ENCODE measurements at places on chromosomes 4 and X.

GRCh38 chrX:29902004-29902403, 313.4 kb upstream of the MAGEB2 start:
- no peak for DNase-seq

DNA sequence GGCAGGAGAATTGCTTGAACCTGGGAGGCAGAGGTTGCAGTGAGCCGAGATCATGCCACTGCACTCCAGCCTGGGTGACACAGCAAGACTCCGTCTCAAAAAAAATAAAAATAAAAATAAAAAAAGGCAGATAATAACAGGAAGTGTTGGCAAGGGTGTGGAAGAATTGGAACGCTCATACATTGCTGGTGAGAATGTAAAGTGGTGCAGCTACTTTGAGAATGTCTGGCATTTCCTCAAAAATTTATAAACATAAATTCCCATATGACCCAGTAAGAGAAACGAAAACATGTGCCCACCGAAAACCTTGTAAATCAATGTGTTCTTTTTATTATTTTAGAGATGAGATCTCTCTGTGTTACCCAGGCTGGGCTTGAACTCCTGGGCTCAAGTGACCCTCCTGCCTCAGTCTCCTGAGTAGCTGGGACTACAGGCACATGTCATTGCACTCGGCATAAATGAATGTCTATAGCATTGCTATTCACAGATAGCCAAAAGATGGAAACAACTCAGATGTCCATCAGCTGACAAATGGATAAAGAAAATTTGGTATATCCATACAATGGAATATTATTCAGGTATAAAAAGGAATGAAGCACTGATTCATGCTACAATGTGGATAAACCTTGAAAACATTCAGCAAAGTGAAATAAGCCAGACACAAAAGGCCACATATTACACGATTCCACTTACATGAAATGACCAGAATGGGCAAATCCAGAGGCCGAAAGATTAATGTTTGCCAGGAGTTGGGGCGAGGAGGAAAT, 63.7 kb upstream of the PLAC1 start:
- no peak for DNase-seq

DNA sequence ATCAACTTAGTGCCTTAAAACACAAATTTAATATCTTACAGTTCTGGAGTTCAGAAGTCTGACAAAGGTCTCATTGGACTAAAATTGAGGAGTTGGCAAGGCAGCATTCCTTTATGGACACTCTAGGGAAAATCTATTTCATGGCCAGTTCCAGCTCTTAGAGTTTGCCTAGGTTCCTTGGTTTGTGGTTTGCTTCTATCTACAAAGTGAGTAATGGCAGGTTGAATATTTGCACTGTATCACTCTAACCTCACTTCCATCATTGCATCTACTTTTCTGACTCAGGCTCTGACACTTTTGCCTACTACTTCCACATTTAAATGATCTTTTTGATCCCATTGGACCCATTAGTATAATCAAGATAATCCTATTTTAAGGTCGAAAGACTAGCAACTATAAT, 64.7 kb upstream of the PCDH10 start:
- DNase-seq = no peak

DNA sequence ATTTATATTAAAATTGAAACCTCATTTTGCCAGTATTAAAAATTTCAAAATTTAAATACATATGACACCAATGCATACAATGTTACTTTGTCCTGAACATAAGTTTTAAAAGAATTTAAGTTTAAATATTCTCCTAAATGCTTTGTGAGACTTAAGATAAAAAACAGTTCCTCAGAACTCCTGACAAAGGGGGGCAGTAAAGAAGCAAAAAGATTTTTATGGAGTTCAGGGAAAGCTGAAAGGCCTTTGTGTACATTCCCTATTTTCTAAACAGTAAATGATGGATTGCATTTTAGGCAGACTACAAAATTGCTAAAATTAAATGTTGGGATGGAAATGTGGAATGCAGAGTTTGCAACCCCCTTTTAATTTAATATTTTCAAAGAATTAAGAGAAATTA, 81.7 kb downstream of the SNCA start:
- DNase-seq = peak; percentile 22

DNA sequence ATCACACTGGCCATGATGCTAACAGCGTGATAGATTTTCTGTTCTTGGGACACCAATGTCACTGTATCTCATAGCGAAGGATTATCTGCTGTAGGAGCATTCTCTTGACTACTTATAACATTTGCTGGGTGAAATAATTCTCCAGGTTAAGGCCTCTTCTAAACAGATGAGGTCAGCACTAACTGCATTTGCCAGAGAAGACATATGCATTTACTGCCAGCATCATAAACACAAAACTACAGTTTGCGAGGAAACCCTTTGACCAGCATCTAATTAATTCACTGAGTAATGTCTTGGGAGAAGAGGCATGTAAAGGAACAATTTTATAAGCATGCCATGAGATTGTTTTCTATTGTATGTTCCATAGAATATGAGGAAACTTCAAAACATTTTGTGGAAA, 13.9 kb downstream of the TBC1D1 start:
- no peak for DNase-seq

DNA sequence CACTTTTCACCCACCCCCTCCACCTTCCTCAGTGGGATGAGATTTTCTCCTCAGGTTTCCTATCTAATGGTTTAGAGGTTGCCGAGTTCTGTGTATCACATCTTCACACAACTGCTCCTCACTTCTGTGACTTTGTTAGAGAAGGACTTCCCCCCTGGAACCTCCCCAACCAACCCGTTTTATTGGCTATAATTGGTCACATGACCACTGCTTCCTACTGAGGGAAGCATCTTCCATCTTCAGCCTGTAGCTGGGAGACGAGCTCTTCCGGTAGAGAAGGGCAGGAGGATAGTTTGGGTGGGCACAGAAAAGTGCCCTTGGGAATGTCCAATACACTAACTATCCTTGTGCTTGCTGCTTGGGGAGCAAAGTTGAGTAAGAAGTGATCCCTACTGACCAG, 90.5 kb downstream of the STK32B start:
- no peak for DNase-seq

GRCh38 chr4:105741548-105741947, 33.0 kb downstream of the GSTCD start:
- DNase-seq = no peak

DNA sequence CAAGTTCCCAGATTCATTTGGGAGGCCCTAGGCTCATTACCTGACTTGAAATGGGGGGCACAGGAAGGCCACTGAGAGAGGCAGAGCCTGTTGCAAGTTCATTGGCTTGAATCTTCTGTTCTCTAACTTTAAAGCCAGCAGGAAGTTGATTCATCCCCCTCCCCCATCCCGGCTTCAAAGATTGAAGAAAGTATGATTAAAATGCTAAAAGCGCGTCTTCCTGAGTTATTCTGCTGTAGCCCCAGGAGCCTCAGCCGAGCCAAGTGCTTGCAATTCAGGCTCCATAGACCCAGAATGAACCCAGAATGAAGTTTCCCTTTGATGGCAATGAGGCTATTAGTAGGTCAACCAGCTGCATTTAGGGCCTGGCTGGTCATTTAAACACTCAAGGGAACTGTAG, 14.7 kb downstream of the CHST7 start:
- DNase-seq = peak; percentile 53

DNA sequence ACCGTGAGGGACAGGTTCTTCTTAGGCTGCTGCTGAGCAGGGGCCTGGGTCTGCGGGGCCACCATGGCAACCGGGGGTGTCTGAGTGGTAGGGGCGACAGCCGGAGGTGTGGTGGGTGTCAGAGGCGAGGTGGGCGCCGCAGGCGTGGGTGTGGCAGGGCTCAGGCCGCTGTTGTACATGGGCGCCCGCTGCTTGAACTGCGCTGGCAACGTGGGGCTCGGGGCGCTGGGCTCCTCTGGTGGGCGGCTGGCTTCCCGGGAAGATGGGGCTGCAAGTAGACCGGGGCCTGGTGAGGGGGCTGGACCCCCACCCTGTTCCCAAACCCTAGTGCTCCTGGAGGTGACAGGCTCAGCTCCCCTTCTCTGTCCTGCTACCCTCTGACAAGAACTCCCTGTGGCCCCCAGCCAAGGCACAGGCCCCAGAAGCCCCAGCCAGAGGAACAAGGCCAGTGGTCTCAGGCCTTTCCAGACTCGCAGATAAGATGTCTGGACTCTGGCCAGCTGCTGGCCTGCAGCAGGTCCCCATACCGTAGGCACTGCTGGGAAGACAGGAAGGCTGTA, 24.8 kb downstream of the NELFA start:
- no peak for DNase-seq

DNA sequence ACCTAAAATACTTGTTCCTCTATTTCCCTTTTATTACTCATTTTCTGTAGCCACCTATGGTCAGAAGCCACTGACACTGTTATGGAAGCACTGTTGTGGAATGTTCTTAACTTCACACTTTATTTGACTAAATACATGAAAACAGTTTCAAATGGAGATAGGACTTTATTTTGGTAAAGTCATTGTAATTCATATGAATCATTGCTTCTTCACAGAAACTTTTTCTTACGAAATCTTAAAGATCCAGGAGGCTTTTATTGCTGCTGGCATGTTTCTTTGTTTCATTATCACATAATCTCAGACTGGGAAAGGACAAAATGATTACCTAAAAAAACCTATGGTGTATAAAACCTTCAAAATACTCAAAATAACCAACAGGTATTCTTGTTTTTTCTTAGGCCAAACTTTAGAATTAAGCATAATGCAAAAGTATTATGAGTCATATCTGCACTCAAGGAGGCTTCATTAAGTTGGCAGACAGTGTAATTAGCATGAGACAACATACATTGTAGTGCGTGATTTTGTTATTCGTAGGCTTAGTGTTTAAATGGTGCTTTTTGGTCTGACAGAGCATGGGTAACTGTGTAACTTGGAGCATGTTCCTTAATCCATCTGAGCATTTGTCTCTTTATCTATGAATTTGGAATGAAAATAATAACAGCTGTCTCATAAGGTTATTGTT, 58.0 kb downstream of the SH3BGRL start:
- DNase-seq = peak; percentile 41

Data from MCF 10A (cell line).